ENCODE measurements at places on chromosomes 16 and 17. TPM values are rescaled to one million over a fixed set of nuclear protein-coding genes. Genes with fewer than 3 reads are reported as not detected.

DNA sequence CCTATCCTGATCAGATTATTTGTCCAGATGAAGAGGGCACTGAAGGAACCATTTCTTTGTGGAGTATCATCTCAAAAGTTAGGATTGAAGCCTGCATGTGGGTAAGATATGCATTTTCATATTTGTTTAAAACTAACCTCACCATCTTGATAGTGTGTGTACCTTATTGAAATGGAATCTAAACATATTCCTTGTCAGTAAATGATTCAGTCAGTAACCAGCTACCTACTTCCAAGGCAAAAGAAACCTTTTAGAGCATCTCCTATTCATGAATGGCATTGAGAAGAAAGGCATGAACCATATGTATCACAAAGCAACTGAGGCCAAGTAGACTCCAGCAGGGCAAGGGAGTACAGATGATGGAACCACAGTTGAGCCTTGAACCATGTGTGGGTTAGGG, 57.6 kb downstream of the VMP1 start:
- no peak for DNase-seq

- DNase-seq = no peak
These were observed 396.7 kb downstream of the WWOX start for GRCh38 chr16:78496189-78496588.

DNA sequence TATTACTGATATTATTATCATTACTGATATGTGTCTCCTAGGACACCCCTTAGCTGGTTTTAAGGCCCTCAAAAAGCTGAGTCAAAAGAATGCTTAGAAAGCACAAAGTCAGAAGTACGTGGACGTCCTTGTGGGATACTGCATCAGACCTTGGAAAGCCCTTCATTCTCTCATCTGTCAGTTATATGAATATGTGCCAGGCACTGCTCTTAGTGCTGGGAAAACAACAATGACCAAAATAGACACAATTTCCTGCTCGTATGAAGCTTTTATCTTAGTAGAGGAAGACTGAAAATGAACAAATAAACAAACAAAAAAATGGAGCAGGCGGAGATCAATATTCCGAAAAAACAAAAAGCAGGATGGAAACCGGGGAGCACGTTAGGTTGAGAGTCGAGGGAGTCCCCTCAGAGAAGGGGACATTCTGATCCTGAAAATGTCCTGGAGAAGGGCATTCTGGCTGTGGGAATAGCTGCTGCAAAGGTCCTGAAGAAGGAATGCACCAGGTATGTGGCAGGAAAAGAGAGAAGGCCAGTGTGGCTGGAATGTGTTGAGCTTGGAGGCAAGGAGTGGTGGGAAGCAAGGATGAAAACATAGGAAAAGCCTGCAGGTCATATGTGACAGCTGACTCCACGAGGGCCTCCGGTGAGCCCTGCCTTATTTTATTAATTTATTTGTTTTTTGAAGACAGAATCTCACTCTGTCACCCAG, 15.5 kb upstream of the TMEM94 start:
- no peak for DNase-seq

GRCh38 chr16:31876951-31877828, 3.6 kb downstream of the ZNF267 start:
- peak; percentile 96 for DNase-seq

GRCh38 chr17:63358111-63358839, 87.8 kb downstream of the CYB561 start:
- peak; percentile 80 for DNase-seq

GRCh38 chr16:4654964-4655590, 30.5 kb downstream of the MGRN1 start:
- no peak for DNase-seq

GRCh38 chr16:68265078-68265920, 973 bp downstream of the SLC7A6 start:
- DNase-seq = peak; percentile 83

DNA sequence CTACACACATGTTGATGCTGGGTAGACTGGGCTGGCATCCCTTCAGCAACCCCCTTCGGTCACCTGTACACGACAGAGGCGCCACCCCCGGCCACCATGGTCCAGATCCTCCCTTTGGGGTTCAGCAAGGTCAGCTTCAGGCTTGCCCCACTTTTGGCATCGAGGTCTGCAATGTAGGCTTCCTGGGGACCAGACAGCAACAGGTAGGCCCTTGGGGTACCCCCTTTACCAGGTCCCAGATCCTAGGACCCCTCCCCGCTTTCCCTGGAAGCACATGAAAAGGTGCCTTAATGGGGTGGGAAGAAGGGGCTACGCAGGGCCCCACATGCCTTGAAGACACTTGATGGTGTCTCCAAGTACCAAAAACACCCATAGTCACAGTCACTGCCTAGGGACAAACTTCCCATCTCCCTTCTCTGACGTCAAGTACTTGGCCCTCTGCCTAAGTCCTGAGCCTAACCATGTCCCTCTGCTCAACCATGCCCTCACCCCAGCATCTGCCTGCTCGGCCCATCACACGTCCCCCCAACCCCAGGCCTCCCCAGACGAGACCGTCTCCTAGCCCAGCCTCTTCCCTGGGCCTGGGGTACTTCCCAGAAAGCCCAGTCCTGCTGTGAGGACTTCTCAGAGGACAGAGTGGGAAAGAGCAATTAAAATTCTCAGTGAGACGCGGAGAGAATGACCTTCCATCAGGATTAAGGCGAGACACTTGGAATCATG, 12.1 kb downstream of the ACLY start:
- no peak for DNase-seq

DNA sequence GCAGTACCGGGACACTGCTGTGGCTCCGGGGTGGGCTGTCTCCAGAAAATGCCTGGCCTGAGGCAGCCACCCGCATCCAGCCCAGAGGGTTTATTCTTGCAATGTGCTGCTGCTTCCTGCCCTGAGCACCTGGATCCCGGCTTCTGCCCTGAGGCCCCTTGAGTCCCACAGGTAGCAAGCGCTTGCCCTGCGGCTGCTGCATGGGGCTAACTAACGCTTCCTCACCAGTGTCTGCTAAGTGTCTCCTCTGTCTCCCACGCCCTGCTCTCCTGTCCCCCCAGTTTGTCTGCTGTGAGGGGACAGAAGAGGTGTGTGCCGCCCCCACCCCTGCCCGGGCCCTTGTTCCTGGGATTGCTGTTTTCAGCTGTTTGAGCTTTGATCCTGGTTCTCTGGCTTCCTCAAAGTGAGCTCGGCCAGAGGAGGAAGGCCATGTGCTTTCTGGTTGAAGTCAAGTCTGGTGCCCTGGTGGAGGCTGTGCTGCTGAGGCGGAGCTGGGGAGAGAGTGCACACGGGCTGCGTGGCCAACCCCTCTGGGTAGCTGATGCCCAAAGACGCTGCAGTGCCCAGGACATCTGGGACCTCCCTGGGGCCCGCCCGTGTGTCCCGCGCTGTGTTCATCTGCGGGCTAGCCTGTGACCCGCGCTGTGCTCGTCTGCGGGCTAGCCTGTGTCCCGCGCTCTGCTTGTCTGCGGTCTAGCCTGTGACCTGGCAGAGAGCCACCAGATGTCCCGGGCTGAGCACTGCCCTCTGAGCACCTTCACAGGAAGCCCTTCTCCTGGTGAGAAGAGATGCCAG, 12.9 kb downstream of the STH start:
- no peak for DNase-seq

The C1QTNF1 gene
- 38.9 TPM for total RNA-seq

The MRPL10 gene
- total RNA-seq = 39.2 TPM

The RASD1 gene
- 0.11 TPM for total RNA-seq

The CAMKK1 gene
- 2.3 TPM for total RNA-seq

Data from foreskin keratinocyte (primary cell).